ENCODE measurements at places on chromosomes 6 and 20. TPM values are rescaled to one million over a fixed set of nuclear protein-coding genes. Genes with fewer than 3 reads are reported as not detected.

GRCh38 chr6:169415179-169415578 lies 161.5 kb upstream of the THBS2 start:
- no peaks in the 10 kb centered on the region for H3K4me1 ChIP-seq
- no peak overlapping the region for H3K27ac ChIP-seq
- no peaks in the 10 kb centered on the region for H3K36me3 ChIP-seq
- no peak overlapping the region for H3K4me3 ChIP-seq

The SLA2 gene
- 28.7 TPM for total RNA-seq

The SPINT3 gene
- not detected for total RNA-seq

DNA sequence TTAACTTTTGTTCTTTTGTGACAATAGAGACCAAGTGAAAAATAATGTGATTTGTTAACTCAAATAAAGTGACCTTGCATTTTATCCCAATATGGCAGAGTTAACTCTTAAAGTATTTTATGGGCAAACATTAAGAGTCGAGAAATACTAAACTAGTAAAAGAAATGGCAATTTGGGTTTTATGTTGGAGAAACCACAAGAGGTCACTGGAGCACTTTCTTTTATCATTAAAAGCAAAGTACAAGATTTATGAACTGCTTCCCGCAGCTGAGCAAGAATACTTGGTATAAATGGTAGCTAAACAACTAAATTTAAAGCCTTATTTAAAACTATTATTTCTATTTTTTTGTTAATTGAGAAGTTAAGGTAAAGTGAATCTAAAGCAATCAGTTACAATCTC lies 33.5 kb upstream of the MCM9 start:
- H3K27ac ChIP-seq: no peak overlapping the region
- H3K4me3 ChIP-seq: no peak overlapping the region
- no peak for DNase-seq
- no peaks in the 10 kb centered on the region for H3K4me1 ChIP-seq
- H3K36me3 ChIP-seq: no peaks in the 10 kb centered on the region
- H3K27me3 ChIP-seq: no peaks in the 10 kb centered on the region

The HSPA12B gene
- not detected for total RNA-seq

GRCh38 chr6:4788953-4789584 lies 12.9 kb downstream of the CDYL start:
- DNase-seq: no peak
- H3K4me1 ChIP-seq: peaks cover 19% of the 10 kb centered on the region
- H3K36me3 ChIP-seq: no peaks in the 10 kb centered on the region
- no peak overlapping the region for H3K4me3 ChIP-seq
- H3K27me3 ChIP-seq: no peaks in the 10 kb centered on the region

DNA sequence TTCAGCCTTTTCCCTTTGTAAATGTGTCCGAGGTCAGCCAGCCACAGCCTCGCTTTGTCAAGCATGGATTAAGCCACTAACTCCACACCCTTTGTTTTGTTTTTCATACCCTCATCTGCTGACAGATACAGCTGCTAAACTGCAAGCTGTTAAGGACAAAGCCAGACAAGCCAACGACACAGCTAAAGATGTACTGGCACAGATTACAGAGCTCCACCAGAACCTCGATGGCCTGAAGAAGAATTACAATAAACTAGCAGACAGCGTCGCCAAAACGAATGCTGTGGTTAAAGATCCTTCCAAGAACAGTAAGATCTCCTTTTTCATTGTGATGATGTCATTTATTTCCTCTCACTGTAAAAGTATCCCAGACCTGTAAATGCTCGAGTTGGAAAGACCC lies 269.3 kb downstream of the ARHGAP18 start:
- DNase-seq: no peak
- H3K36me3 ChIP-seq: no peaks in the 10 kb centered on the region
- H3K27me3 ChIP-seq: no peaks in the 10 kb centered on the region
- H3K4me3 ChIP-seq: no peak overlapping the region
- H3K4me1 ChIP-seq: no peaks in the 10 kb centered on the region
- H3K27ac ChIP-seq: no peak overlapping the region

DNA sequence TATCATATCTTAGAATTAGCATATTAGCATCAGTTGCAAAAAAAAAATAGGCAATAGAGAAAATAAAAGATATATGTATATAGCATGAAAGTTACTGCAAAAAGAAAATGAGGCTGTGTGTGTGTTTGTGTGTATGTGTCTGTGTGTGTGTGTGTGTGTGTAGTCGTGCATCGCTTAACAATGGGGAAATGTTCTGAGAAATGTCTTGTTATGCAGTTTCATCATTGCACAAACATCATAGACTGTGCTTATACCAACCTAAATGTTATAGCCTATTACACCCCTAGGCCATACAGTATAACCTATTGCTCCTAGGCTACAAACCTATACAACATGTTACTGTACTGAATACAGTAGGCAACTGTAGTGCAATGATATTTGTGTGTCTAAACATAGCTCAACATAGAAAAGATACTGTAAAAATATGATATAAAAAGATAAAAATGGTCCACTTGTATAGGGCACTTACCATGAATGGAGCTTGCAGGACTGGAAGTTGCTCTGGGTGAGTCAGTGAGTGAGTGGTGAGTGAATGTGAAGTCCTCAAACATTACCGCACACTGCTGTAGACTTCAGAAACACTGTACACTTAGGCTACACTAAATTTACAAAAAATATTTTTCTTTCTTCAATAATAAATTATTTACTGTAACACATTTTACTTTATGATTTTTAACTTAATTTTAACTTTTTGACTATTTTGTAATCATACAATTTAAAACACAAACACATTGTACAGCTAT lies 805.1 kb downstream of the KIF16B start:
- H3K36me3 ChIP-seq: no peaks in the 10 kb centered on the region
- H3K4me1 ChIP-seq: no peaks in the 10 kb centered on the region
- H3K27ac ChIP-seq: no peak overlapping the region
- no peak overlapping the region for H3K4me3 ChIP-seq
- H3K27me3 ChIP-seq: no peaks in the 10 kb centered on the region

- peaks cover 29% of the 10 kb centered on the region for H3K4me1 ChIP-seq
- H3K36me3 ChIP-seq: no peaks in the 10 kb centered on the region
- H3K27me3 ChIP-seq: no peaks in the 10 kb centered on the region
- no peak overlapping the region for H3K27ac ChIP-seq
Observed at GRCh38 chr6:16773362-16773761, 12.1 kb upstream of the ATXN1 start.

DNA sequence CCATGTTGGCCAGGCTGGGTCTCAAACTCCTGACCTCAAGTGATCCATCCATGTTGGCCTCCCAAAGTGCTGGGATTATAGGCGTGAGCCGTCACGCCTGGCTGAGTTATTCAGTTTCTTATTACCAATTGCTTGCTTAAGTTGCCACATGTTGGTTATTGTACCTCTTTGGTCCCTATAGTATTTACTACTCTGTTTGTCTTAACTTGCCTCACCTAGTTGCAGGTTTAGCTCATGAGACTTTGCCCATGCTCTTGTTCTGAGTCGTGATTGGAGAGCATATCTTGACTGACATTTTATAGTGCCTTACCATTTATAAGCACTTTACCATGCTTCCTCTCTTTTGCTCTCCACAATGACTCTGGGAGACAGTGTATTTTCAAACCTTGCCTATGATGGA lies 134.2 kb upstream of the HDGFL1 start:
- no peaks in the 10 kb centered on the region for H3K36me3 ChIP-seq
- DNase-seq: no peak
- no peaks in the 10 kb centered on the region for H3K4me1 ChIP-seq
- H3K4me3 ChIP-seq: no peak overlapping the region
- H3K27ac ChIP-seq: no peak overlapping the region
- H3K27me3 ChIP-seq: no peaks in the 10 kb centered on the region

- no peaks in the 10 kb centered on the region for H3K4me1 ChIP-seq
- H3K27ac ChIP-seq: no peak overlapping the region
- no peak for DNase-seq
- no peak overlapping the region for H3K4me3 ChIP-seq
- H3K27me3 ChIP-seq: no peaks in the 10 kb centered on the region
Observed at GRCh38 chr6:40950986-40951698, 87.9 kb downstream of the UNC5CL start.

GRCh38 chr20:22716821-22717351 lies 132.5 kb upstream of the FOXA2 start:
- DNase-seq: no peak
- no peaks in the 10 kb centered on the region for H3K4me1 ChIP-seq
- no peak overlapping the region for H3K27ac ChIP-seq
- H3K4me3 ChIP-seq: no peak overlapping the region
- H3K27me3 ChIP-seq: no peaks in the 10 kb centered on the region

- peaks cover 4% of the 10 kb centered on the region for H3K4me1 ChIP-seq
- H3K36me3 ChIP-seq: no peaks in the 10 kb centered on the region
- no peaks in the 10 kb centered on the region for H3K27me3 ChIP-seq
- H3K27ac ChIP-seq: no peak overlapping the region
- no peak overlapping the region for H3K4me3 ChIP-seq
Observed at GRCh38 chr6:159833556-159833955, 33.5 kb downstream of the PNLDC1 start.

Measured in CD4-positive, alpha-beta memory T cell (primary cell).